ENCODE measurements at places on chromosomes 6 and 20.

GRCh38 chr6:135236732-135237131 is 55.6 kb downstream of the MYB start:
- H3K27ac ChIP-seq, result no peak overlapping the region
- no peak for DNase-seq
- no peaks in the 10 kb centered on the region for H3K36me3 ChIP-seq
- H3K27me3 ChIP-seq, result no peaks in the 10 kb centered on the region
- H3K4me3 ChIP-seq, result no peak overlapping the region

GRCh38 chr6:154165478-154165877 is 126.4 kb downstream of the OPRM1 start:
- peaks cover 5% of the 10 kb centered on the region for H3K36me3 ChIP-seq
- DNase-seq, result peak; percentile 27
- peaks cover 75% of the 10 kb centered on the region for H3K4me1 ChIP-seq
- H3K27me3 ChIP-seq, result no peaks in the 10 kb centered on the region
- H3K4me3 ChIP-seq, result no peak overlapping the region

DNA sequence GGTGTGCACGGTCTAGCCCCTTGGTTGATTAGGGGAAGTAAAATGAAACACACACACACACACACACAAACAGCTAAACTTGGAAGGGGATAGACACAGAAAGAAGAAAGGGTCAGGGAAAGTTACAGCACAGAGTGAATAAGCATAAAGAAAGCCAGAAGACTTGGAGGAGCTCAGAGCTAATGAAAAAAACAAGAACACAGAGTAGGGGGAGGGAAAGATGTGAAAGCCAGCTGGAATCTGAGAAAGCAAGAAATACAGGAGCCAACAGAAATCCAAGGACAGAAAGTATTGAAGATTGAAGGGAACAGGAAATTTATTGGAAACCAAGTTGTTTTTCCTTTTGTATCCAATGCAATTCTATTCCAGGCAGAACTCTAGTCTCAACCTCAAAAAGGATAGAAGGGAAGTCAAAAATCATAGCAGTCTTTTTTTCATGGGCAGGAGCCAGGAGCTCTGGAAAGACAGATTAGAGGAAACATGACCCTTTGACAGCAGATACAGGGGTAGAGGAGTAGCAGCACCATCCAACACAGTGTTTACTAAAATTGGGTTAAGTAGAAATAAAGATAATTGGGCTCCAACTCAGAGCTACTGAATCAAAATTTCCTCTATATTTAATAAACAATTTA is 10.1 kb downstream of the HMGCLL1 start:
- DNase-seq, result no peak
- no peaks in the 10 kb centered on the region for H3K27me3 ChIP-seq
- H3K27ac ChIP-seq, result no peak overlapping the region
- H3K4me1 ChIP-seq, result no peaks in the 10 kb centered on the region
- H3K4me3 ChIP-seq, result no peak overlapping the region

DNA sequence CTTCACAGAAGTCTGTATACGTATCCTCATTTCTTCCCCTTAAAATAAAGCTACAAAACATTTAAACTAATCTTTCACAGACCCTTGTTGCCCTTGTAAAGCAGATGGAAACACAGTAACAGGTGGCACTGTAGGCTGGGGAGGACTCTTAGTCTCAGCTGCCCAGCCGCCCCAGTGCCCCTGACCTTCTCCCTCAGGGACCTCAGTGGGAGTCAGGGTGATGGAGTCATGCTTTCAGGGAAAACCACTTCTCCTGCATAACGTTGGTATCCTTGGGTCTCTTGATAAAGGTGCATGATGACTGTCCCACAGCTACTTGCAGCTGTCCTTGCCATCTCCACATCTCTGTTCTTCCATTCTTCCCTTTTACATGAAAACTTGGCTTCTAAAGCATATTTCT is 198.6 kb downstream of the CDKAL1 start:
- H3K27me3 ChIP-seq, result no peaks in the 10 kb centered on the region
- H3K4me1 ChIP-seq, result no peaks in the 10 kb centered on the region
- DNase-seq, result no peak
- no peaks in the 10 kb centered on the region for H3K36me3 ChIP-seq

Data from CD14-positive monocyte (primary cell).